Activated T-cell treated with anti-CD3 and anti-CD28 coated beads, Interleukin-2, amount 50 U/mL, for 48 hours (primary cell): ENCODE measurements at places on chromosomes 7 and 10.

- no peak for DNase-seq
Observed at GRCh38 chr10:57955076-57955475, 312.6 kb downstream of the IPMK start.

- DNase-seq, result no peak
Observed at GRCh38 chr7:7795203-7795602, 76.8 kb upstream of the RPA3 start.

- DNase-seq, result no peak
Observed at GRCh38 chr7:101923602-101923985, 106.2 kb downstream of the CUX1 start.

- no peak for DNase-seq
Observed at GRCh38 chr10:86681047-86681446, 12.7 kb downstream of the LDB3 start.

GRCh38 chr10:102101152-102101551, 19.0 kb downstream of the LDB1 start:
- DNase-seq, result no peak

DNA sequence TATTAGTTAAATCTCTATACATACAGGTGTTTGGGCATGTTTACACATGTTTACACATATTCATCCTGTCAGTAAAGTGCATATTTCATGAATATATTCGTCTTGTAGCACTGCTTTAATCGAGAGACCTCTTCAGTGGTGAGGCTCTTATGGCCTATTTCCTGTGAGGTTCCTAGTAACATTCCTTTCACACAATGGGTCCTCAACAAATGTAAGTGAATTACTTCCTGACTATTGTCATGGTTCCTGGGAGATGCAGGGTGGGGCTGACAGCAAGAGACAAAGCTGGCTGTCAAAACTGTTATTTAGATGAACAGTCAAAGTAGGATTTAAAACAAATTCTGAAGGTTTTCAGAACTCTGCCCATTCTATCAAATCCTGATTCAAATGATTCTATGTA, 12.4 kb upstream of the SEMA3A start:
- no peak for DNase-seq

- DNase-seq, result no peak
Observed at GRCh38 chr7:32044739-32045138, 25.5 kb downstream of the PDE1C start.

DNA sequence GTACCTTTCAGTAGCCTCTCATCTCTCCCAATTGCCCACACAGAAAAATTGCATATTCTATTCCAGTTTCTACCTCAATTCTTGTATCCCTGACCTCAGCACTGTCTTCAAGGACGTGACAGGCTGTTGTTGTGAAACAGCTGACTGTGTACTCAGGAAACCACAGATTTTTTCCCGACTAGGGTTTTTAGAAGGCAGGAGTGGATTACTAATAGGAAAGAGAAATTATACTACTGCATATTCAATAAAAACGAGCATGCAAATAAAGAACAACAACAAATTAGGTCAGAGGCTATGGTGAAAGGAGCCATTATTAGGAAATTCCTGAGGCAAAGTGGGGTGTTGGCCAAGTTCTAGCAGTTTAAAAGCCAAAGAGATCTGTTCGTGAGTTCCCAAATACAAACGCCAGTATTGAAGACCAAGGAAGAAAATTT, 93.4 kb downstream of the DOCK4 start:
- DNase-seq, result no peak

GRCh38 chr7:33108554-33109004, 625 bp downstream of the RP9 start:
- peak; percentile 44 for DNase-seq
